Stimulated activated CD4-positive, alpha-beta T cell treated with anti-CD3 and anti-CD28 coated beads, Interleukin-15, amount 100 ng/mL, for 1 hour (primary cell): ENCODE measurements at places on chromosomes 16 and 17.

DNA sequence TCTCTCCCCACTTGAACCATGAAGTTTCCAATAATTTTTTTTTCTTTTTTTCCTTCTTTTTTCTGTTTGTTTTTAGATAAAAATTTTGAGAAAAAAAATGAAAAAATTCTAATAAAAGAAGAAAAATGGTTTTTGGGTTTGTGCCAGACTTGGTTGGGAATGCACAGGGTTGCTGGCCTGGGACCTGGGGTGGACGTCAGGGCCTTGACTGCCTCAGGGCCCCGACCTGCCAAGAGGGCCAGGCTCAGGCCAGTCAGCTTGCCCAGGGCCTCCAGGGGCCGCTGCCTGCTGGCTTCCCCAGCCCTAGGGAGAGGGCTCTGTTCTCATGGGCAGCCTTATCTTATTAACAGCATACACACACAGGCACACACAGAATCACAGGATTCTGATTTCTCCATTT, 6.5 kb downstream of the TBX6 start:
- no peak for DNase-seq

GRCh38 chr17:2420176-2420575, 19.3 kb upstream of the MNT start:
- no peak for DNase-seq

DNA sequence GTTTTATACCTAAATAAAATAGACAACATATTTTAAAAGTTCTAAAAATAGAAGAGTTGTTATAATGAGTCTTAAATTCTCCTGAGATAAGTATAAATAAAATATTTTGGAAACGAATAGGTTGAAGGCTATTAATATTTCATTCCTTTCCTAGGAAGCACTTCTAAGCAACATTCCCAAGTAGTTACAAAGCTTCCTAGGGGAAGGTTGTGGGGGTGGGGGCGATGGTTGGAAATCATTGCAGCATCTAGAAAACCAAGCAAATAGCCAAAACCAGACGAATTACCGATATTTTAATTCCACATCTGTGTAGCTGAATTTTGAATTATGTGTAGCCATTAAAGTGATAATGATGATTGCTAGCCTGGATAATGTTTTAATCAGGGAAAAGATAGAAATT, 26.9 kb downstream of the PTRH2 start:
- no peak for DNase-seq

DNA sequence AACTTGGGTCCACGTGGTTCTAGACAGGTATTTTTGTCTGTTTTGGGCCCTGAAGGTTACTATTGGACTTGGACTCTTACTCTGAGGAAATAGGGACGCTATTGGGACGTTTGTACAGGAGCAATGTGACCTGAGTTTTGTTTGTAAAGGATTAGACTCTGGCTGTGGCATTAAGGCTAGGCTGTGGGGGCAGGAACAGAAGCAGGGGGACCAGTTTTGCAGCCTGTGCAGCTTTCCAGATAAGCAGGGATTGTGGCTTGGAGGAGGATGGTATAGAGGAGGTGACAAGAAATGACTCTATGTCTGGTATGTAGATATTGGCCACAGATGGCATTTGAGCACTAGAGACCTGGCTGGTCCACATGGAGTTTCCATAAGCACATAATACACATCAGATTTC, 12.8 kb downstream of the NOD2 start:
- no peak for DNase-seq

DNA sequence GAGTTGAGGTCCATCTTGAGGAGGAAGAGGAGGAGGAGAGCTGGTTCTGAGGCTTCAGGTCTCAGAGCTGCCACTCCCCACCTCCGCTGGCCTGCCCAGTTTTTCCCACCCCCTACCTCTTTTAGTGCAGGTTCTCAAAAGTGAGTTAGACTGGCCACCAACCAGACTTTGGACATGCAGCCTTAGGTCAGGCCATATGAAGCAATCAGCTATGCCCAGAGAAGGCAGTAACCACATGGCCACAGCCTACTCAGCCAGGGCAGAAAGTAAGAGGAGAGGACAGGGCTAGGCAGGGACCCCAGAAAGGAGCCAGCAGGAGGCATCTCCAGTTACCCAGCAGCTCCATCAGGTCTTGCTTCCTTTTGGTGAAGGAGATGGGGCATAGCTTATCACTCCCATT, 9.0 kb downstream of the MYO15A start:
- no peak for DNase-seq

DNA sequence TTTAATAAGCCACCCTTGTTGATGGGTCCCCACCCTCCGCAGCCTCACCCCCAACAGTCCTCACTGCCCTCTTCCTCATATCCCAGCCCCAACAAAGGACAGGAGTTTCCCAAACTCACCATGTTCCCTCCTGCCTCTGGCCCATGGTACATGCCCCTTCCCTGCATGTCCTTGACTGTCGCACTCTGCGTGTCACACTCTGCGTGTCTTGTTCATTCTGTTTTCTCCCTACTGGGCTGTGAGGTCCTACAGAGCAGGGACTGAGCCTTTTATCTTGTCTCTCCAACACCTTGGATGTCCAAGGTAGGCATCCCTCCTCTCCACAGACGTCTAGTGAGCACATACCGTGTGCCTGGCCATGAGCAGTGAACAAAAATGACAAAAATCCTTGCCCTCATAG, 154.7 kb downstream of the SOCS1 start:
- no peak for DNase-seq

DNA sequence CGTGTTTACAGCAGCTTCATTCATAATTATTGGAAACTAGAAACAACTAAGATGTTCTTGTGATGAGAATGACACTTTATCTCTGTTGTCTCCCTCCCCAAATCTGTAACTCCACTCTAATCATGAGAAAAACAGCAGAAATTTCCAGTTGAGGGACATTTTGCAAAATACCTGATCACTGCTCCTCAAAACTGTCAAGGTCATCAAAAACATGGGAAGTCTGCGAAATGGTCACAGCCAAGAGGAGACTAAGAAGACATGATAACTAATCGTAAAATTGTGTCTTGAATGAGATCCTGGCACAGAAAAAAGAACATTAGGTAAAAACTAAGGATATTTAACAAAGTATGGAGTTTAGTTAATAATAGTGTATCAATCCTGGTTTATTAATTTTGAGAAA, 204.2 kb downstream of the CYLD start:
- no peak for DNase-seq

DNA sequence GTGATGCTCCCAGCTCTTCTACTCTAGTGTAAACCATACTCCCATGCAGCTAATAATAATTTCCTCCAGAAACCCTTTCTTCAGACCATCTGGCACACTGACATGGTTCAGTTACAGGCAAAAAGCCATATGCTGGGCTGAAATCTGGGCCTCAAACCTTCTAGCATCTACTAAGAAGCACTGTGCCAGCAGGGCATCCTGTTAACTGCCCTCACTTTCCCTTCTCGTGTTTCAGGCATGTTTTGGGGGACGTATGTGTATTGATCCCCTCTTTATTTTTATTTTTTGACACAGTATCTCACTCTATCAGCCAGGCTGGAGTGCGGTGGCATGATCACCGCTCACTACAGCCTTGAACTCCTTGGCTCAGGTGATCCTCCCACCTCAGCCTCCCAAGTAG, 33.3 kb downstream of the STAT5A start:
- no peak for DNase-seq
